Forelimb muscle (tissue), 1 donor: ENCODE measurements at places on chromosomes 12 and 14.

DNA sequence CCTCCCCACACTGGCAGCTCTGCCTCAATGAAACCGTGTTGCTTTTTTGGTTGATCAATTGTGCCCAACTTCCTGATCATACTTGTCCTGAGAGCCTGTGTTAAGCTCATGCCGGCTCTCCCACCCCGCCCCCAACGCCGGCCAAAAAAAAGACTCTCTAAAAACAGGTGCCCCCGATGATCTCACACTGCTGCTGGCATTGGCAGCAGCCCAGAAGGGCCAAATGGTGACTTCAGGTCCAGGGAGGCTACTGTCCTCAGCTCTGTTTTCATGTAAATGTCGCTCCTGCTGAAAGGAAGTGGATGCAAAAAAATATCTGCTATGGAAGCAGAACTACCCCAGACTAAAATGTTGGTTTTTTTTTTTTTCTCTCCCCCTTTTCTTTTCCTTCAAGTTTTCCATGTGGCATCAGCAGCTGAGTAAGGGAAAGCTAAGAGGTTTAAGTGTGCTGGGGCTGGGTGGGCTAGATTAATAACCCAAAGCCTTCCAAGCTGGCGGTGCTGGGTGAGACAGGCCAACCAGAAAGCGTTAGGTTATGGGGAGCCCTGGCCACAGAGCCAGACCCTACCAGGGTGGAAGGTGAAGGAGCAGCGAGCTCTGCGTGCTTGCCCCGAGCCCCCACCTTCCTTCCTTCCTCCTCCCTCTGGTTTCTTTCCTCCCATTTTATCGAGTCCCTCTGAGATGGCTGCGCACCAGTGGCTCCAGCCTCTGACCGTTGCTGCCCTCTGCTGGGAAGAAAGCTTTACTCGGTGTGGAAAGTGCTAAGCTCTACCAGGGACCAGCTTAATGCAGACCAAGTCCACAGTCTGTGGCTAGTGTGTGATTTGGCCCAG lies 396.1 kb downstream of the NRXN3 start:
- peak; percentile 8 for DNase-seq

DNA sequence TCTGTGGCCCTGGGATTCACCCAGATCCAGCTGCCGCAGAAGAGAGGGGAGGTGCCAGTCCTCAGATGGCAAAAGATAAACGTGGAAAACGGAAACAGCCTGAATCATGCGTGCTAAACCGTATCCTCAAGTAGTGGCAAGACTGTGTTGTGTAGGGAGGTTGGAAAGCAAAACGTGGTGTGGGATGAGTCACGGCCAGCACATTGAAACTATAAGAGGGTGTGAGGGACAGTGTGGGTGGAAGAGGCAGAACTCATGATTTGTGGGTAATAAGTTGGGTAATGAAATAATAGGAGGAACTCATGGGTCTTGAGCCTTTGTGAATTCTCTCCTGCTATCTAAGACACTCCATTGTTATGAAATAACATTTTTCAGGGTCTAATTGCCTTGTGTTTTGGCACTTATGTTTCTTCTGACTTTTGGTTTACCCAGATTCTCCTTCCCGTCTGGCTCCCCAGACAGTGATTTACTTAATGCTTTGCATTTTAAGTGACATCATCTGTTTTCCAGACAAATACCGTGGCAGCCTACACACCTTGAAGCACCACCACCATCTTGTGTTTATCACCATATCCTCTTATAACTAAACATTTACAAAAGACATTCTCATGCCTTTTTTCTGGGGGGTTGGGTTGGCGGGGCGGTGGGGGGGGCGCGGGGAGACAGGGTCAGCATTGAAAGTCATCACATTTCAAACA lies 62.3 kb upstream of the PTCSC3 start:
- DNase-seq: no peak

DNA sequence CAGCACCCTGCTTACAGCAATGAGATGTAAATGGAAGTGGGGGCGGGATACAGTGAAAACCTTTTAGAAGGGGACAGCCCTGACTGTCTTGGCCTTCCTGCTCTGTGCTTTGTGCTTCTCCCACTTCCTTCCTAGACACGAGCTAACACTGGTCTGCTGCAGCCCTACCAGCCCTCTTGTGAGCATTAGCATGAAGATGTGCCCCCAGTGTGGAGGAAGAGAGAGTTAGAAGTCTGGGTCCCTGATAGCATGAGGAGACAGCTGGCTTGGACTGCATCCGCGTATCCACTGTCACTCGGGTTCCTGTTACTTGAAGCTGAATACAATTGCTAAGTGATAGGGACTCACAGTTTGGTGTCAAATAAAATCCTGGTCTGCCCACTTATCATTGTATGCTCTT lies 248.1 kb upstream of the SOX5 start:
- DNase-seq: no peak

DNA sequence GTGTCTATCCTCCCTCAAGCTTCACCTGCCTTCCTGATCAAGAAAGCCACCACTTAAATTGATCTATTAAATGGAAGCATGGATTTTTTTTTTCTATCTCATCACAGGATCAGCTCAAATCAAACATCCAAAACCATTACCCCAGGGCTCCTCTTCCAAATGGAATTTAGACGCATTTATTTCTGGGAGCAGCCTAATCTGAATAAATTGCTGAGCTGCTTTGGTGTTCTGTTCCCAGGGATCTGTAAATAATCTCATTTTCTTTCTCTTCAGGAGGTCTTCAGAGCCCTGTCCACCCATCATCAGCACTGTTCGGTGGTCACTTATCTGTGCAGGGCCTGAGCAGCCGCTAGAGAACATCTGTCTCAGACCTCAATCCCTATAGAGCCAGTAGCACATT lies 695.4 kb upstream of the TMEM132C start:
- DNase-seq: no peak

GRCh38 chr12:1992732-1993131 lies 11.5 kb downstream of the DCP1B start:
- DNase-seq: no peak

- DNase-seq: no peak
Measured at GRCh38 chr14:90534091-90534837, 137.4 kb downstream of the CALM1 start.

- DNase-seq: no peak
Measured at GRCh38 chr12:31518680-31519227, 72.2 kb downstream of the DENND5B start.

DNA sequence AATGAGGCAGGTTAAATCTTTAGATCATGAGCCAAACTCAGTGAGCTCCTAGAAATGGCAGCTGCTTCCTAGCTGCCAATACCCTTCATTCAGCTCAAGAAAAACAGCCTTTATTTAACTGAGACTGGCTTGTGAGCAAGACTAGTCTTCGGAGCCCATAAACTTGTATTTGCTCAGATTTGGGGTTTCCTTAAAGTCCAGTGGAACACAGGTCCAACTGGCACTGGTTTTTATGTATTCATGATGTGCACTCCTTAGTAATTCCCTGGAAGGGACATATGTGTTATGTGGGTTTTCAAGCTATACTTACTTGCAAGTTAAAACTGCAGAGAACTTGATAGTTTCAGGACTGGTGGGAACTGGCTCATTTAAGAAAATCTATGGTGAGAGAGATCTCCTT lies 380.1 kb upstream of the TMEM132C start:
- no peak for DNase-seq

DNA sequence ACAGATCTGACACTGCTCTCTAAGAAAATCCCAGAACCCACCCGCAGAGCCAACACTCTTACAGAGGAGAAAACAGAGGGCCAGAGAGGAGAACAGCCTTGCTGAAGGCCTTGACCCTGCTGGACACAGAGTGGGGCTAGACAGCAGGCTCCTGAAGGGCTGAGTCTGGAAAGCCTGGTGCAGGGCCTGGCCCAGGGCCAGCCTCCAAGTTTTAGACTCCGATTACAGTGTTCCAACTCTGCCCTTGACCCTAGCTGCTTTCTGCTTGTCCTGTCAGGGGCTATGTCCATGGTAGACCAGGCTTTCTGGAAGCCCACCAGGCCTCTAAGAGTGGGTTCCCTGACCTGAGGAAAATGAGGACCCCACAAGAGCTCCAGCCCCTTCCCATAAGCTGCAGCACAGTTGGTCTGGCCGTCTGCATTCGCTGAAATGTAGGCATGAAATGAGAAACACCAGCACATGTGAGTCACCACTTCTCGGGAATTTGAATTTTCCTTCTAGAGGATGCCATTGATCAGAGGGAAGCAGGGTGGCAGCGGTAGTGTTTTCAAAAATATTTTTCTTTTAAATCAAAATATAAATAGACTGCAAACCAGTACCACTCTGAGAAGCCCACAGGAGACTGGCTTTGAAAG lies 154.4 kb downstream of the CALM1 start:
- DNase-seq: no peak

- DNase-seq: no peak
Measured at GRCh38 chr14:79375356-79375755, 835.9 kb downstream of the DIO2 start.

DNA sequence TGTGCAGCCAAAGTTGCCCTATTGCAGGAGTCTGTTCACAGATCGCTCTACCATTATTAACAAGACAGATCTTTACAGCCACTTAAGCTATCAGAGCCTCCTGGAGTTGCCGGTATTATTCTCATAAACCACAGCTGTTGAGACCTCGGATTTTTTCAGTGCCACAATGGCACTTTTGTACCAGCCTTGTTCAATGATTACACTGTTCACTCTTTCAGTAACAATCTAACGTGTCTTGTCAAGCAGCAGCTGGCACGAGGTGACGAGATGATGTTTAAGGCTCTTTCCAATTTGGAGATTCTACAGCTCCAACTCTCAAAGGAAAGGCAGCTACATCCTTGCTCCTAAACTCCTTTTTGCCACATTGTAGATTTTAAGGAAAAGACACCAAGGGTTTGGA lies 30.7 kb downstream of the LRIG3 start:
- no peak for DNase-seq

- no peak for DNase-seq
Measured at GRCh38 chr12:123516216-123516780, 17.2 kb downstream of the RILPL1 start.

DNA sequence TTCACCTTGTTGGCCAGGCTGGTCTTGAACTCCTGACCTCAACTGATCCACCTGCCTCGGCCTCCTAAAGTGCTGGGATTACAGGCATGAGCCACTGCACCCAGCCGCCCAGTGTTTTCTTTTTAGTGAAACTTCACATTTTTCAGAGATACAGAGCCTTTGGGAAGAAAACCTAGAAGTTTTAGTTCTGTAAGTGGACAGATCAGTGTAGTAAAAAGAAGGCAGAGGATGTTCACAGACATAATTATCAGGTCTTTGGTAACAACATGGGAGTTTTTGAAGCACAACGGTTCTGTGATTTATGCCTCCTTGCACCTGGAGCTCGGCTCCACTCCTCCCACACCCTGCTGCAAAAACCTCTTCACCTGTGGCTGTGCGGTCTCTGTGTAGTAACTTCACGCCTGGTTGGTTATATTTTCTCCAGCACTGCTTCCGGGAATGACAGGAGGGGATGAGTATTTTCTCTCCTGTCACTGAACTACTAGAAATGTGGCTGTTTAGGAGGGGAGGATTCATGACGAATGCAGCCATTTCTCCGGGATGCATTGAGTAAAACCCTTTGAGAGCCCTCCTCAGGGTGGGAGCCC lies 67.0 kb downstream of the ARF6 start:
- DNase-seq: no peak

DNA sequence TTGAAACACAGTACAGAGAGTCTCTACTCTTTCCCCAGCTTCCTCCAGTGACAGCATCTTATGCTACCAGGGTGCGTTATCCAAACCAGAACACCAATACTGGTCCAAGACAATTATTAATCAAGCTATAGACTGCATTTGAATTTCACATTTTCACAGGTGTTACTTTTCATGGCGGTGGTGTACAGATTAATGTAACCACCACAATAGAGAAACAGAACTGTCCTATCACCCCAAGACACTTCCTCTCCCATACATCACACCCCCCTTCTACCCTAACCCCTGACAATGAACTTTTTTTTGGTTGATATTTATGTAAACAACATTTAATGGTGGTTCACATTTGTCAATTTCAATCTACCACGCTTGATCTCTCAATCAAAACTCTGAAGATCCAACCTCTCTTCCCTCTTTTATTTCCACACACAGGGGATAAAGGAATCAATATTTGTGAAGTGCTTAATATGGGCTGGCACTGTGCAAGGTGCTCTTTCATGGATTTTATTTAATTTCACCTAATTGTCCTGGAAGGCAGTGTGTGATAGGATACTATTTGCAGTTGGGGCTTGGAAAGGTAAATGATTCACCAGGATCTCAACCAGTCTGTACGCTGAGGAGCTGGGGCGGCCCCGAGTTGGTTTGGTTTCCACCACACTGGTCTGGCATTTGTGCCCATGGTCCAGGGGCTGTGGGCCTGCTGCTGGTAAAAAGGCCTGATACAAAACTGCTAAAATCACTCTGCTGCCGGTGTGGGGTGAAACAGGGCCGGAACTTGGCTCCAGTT lies 54.6 kb upstream of the DICER1 start:
- DNase-seq: no peak
